ENCODE measurements at places on chromosomes 6 and 20. TPM values are rescaled to one million over a fixed set of nuclear protein-coding genes. Genes with fewer than 3 reads are reported as not detected.

The BFSP1 gene
- 1.2 TPM for total RNA-seq

The GNAS-AS1 gene
- total RNA-seq = 1.6 TPM

The SFTA2 gene
- 149 TPM for total RNA-seq

The RAET1G gene
- 0.52 TPM for total RNA-seq

The WFDC10B gene
- total RNA-seq = 0.49 TPM

The HUS1B gene
- 0.46 TPM for total RNA-seq

The OR10C1 gene
- total RNA-seq = not detected

The GABRR1 gene
- total RNA-seq = not detected

The C6orf58 gene
- not detected for total RNA-seq

The MROH8 gene
- total RNA-seq = 1.8 TPM

The TAGAP gene
- 8.1 TPM for total RNA-seq

- no peak for DNase-seq
These were observed 74.2 kb downstream of the EZR start for GRCh38 chr6:158744986-158745430.

GRCh38 chr6:170176898-170177771, 113.7 kb downstream of the DLL1 start:
- DNase-seq = peak; percentile 9

- DNase-seq = no peak
These were observed 100.7 kb upstream of the GMDS start for GRCh38 chr6:2346078-2346477.

- no peak for DNase-seq
These were observed 225.3 kb upstream of the CST7 start for GRCh38 chr20:24723647-24724352.

- DNase-seq = no peak
These were observed 23.9 kb downstream of the SRPK1 start for GRCh38 chr6:35897036-35897435.

- no peak for DNase-seq
These were observed 5.4 kb downstream of the DNMT3B start for GRCh38 chr20:32767418-32768198.

DNA sequence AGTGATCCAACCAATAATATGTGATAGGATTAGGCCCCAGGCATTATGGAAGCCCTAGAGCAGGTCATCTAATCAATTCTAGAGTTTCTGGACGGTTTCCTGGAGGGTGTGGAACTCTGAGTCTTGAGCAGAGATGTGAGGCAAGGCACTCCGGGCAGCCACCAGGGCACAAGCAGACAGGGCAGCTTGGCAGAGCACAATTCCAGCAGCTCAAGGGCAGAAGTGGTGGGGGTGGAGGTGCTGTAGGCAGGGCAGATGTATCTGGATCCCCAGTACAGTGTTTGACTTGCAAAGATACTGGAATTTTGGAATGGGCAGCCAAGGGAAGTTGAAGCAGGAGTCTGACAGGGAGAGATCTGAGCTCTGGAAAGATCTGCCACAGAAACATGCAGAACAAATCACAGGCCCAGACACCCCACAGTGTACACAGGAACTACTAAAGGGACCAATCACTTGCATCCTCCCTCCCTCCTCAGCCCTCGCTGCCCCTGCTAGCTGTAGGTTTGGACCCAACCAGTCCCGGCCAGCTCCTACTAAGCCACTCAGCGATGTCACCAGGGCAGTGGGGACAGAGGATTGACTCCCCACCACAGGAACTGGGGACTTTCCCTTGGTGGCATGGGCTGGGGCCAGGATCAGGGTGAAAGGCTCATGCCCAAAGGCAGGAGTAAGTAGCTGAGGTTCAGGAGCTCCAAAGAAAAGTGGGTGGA, 47.0 kb downstream of the TFEB start:
- no peak for DNase-seq

GRCh38 chr6:40957616-40958492, 81.2 kb downstream of the UNC5CL start:
- DNase-seq = no peak

DNA sequence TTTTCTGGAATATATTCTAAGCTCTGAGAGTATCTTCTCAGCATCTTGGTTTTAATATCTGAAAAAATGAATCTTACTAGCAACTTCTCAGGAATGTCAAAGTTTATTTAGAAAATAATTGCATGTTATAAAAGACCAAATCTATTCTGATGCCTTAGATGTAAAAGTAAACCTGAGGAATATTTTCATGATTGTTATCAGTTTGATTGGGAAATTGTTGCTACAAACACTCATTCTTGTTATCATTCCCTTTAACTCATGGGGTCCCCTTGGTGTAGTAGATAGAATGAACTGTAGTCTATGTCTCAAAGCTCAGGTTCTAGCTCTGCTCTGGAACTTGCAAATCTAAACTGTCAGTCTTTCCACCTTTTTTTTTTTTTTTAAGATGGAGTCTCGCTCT, 50.0 kb downstream of the SNRNP48 start:
- DNase-seq = no peak

GRCh38 chr6:90123831-90124230, 172.8 kb downstream of the BACH2 start:
- DNase-seq = no peak

DNA sequence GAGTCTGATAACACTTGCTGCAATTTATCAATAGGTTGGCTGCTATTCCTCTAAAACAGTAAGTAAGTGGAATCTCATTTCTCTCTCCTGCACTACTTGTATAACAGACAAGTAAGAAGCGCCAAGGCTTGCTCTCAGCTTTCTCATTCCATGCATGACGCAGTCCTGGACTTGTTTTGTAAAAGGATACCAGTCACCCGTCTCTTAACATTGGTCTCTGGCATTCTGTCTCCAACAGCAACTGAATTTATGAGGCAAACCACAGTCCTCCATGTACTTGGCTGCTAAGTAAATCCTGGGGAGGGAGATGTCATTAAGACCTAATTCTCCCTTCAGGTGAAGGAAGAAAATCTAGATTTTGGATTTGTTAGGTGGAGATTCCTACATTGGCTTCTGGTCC, 115.4 kb downstream of the OPN5 start:
- DNase-seq = no peak

- DNase-seq = no peak
These were observed 69.4 kb downstream of the SNX9 start for GRCh38 chr6:157892363-157892877.

- no peak for DNase-seq
These were observed 48.1 kb upstream of the CHRNA4 start for GRCh38 chr20:63409066-63409833.

- no peak for DNase-seq
These were observed 166.0 kb downstream of the ARHGAP18 start for GRCh38 chr6:129543981-129544380.

DNA sequence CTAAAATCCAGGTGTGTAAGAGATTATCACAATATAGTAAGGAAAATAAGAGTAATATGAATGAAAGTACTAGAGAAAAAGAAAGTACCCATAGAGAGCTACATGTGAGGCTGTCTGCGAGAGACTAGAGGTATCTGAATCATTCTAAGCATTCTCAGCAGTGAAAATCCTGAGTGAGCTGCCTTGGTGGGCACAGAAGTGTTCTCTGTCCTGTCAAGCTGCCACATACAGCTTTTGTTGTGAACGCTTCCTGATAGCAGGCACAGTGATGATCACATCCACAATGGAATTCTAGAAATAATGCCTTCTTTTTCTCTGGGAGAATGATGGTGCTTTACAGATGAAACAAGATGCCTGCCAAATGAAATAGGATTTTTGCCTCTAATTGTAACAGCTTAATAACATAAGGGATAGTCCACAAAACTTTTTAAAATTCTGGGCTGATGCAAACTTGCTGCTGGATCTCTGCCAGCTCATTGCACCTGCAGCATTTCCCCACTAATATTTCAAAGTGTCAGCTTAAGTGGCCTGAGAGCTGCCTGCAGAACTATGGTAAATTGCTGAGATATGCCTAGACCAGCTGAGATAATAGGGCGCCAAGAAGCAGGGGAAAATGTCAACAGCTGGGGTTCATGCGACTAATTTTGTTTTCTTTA, 620.5 kb downstream of the DOK5 start:
- no peak for DNase-seq

GRCh38 chr20:23147964-23148730, 62.0 kb upstream of the CD93 start:
- no peak for DNase-seq

DNA sequence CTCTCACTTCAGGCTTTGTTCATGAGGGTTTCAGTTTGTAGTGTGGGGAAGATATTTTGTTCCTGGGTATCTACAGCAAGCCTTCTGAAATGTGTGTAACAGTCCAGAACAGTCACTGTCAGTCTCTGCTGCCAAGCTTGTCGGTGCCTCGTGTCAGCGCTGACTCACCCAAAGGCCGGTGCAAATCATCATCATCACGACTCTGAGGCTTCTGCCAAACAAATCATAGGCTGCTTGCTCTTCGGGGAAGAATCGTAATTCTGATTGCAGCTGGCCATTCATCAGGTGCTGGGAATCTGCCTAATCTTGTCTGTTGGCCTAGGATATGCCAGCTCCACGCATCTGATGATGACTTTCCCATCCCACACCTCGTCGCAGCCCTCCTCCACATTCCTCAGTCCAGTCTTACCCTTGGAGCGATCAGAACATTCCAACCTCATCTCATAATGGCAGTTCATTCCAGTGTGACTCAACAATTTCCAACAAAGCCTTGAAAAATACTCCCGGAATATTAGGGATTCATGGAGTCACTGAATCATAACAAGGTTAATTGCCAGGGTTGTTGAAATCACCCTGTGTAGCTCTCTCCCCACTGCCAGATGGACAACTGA, 40.9 kb downstream of the ALDH8A1 start:
- peak; percentile 18 for DNase-seq

DNA sequence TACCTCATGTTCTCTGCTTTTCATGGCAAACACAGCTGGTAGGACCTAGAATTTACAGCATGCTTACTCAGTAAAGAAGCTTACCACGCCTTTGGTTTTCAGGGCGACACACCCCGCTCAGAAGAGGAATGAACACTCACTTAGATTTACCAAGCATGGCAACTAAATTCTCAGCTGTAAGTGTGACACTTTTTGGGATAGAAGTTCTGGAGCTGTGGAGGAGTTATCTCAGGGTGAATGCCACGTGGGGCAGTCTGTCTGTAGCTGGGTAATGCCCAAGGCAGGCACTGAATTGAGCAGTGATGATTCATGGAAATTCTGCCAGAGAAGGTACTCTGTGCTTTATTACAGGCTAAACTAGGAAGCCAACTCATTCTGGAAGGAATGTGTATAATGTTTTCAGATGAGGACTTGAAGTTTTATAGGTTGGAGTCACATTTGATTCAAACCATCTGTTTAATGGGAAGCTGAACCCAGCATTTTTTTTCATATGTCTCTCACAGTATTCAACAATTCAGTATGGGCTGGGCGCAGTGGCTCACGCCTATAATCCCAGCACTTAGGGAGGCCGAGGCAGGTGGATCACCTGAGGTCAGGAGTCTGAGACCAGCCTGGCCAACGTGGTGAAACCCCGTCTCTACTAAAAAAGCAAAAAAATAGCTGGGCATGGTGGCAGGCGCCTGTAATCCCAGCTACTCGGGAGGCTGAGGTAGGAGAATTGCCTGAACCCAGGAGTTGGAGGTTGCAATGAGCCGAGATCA, 3.5 kb upstream of the PRIM2 start:
- peak; percentile 32 for DNase-seq

- DNase-seq = no peak
These were observed 76.8 kb upstream of the SYNDIG1 start for GRCh38 chr20:24392612-24393011.

DNA sequence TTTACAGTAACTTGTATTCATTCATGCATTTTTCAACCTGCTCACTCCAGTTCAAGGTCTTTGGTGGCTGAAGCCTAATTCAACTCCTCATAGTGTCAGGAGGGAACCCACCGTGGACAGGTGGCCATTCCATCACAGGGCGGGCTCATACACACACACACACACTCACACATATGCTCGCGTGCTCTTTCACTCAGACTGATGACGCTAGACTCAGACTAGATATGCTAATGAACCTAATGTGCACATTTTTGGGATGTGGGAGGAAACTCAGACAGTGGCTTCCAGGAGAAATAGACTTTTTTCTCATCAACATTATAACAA, 56.7 kb downstream of the TRIM27 start:
- DNase-seq = no peak

- no peak for DNase-seq
These were observed 70.0 kb downstream of the CEBPB start for GRCh38 chr20:50260479-50261221.

DNA sequence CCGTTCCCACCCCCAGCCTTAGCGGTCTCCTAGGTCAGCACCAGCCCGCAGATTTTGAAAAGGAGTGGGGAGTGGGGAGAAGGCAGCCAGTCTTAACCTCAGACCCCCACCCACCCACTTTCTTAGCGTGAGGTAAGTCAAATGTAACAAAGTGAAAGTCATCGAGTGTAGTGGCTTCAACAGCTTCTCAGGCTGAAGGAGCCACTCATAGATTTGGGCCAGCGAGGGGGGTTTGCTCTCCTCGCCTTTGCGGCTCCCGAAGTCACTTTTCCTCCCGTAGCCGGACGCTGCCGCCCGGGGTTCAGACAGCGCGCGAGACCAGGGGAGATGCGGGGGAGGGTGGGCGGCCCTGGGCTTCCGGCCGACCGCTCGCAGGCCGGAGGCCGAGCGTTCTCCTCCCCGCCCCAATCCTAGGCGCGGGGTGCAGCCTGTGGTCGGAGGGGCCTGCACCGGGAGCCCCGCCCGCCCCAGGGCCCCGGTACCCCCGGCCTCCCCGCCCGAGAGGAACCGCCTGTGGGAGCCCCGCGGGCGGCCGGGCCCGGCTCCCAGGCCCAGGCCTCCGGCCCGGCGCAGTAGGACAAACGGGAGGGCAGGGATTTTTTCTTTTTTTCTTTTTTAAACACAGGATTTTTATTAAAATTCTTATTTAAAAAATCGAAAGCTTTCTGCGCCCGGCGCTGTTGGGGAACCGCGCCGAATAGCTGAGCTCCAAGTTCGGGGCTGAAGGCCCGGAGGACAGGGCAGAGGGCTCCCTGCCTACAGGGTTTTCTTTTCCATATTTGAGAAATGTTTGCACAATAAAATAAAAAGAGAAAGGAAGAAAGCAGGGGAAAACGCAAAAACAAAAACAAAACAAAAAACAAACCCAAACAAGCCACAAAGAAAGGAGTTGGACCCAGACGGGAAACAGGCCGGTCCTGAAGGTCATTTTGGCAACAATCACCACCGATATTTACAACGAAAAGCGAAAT, 3.2 kb downstream of the NKX2-2 start:
- DNase-seq = no peak

GRCh38 chr20:18403269-18403668, 63.6 kb downstream of the DZANK1 start:
- no peak for DNase-seq

- DNase-seq = no peak
These were observed 31.9 kb upstream of the ANKEF1 start for GRCh38 chr20:10002866-10003265.
